ENCODE measurements at places on chromosomes 5 and 9.
A peak's percentile ranks its signal among the peaks of the same experiment; 100 is the strongest.

DNA sequence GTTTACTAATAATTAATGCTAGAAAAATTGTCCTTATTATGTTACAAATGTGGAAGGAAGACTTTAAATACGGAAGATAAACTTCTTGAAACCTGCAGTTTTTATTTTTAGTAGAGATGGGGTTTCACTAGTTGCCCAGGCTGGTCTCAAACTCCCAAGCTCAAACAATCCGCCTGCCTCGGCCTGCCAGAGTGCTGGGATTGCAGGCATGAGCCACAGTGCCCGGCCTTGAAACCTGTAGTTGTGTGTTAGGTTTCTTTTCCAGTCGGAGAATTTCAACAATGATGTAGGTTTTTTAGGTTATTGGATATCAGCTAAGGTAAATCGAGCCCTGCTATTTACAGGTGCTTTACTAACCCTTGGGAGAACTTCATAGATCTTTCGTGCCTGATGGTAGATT is 30.8 kb downstream of the CTNNA1 start:
- no peak for DNase-seq

DNA sequence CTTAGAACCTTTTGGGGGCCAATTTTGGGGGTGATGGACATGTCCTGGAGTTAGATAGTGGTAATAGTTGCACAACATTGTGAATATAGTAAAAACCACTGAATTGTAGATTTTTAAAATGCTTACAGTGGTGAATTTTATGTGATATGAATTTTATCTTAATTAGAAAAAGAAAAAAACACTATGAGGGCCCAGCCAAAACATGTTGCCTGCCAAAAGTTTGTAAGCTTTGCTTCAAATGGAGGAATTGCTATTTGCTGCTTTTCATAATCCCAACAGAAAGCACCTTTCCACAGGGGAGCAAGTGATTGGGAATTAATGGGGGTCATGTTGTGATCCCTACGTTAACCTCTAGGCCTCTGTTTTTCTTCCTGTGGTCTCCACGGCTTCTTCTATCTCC is 19.1 kb downstream of the TNFAIP8 start:
- DNase-seq: no peak

GRCh38 chr5:72648480-72648879 is 141.3 kb upstream of the ZNF366 start:
- no peak for DNase-seq

DNA sequence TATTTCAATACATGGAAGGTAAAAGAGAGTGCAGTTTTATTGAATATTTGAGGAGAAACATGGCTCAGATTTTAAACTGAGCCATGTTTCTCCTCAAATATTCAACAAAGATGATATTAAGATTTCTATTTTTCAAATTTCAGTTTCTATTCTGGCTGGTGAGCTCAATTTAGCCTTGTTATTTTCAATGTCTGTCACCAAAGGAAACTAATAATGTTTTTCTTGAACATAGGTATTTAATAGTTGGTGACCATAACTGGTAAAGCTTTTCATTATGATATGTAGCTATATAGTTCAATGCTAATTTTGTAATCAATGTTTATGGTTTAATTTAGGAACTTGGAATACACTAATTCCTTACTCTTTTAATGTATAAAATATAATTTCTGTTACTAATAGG is 177.4 kb downstream of the FER start:
- DNase-seq: no peak

GRCh38 chr9:91954841-91955471 is 4.9 kb upstream of the ROR2 start:
- no peak for DNase-seq

DNA sequence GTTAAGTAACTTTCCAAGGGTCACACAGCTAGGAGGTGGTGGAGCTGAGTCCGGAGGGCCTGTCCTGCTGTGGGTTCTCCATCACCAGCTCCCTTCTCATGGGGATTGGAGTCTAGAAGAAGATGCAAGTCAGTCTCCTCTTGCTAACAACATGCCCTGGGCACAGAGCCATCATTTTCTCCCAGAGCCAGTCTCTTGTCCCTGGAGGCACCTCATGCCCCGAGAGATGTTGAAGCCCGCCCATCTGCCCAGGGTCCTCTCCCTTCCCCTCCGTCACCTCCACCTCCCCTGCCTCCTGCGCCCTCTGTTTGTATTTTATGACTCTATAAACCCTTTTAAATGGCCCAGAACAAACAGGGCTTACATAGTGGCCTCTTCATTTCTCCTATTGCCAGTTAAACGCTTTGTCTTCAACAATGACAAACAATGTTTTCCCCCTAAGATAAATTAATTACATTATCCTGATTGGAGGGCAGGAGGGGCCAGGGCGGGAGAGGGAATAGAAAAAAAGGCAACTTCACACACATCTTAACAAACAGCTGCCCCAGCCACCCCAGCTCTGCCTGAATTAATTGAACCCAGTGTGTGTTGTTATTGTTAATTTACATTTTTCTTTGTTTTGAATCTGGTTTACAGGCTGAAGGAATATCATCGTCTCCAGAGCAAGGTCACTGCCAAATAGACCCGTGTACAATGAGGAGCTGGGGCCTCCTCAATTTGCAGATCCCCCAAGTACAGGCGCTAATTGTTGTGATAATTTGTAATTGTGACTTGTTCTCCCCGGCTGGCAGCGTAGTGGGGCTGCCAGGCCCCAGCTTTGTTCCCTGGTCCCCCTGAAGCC is 55.8 kb downstream of the ASS1 start:
- DNase-seq: no peak

- no peak for DNase-seq
Measured at GRCh38 chr5:17918373-17919104, 284.3 kb downstream of the TAF11L14 start.

DNA sequence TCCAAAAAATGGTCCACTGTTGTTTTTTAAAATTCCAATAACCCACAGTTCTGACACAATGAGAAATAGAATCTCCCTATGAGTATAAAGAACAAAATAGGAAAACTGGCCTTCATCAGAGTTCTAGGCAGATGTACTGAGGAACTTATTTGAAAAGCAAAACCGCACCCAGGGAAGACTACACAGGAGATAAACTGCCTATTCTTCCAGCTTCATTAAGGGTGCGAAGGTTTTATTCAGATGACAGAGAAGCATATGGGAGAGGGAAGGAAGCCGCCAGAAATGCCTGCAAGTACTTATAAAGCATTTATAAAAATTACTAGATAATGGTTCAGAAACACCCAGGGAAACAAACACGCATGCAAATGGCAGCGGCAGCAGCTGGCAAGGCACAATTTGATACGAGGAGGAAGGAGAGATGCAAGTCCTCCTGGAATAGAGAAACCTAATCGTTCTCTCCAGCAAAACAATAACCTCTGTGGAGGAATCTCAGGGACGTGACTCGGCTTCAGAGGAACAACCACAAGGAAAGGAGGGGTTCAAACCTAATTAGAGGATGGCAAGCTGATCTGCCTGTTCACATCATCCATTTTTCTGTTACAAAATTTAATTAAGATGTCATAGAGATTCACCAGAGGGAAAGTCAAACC is 9.0 kb downstream of the TTLL11 start:
- DNase-seq: no peak

GRCh38 chr5:8843771-8844170 is 702.1 kb downstream of the SEMA5A start:
- peak; percentile 83 for DNase-seq

DNA sequence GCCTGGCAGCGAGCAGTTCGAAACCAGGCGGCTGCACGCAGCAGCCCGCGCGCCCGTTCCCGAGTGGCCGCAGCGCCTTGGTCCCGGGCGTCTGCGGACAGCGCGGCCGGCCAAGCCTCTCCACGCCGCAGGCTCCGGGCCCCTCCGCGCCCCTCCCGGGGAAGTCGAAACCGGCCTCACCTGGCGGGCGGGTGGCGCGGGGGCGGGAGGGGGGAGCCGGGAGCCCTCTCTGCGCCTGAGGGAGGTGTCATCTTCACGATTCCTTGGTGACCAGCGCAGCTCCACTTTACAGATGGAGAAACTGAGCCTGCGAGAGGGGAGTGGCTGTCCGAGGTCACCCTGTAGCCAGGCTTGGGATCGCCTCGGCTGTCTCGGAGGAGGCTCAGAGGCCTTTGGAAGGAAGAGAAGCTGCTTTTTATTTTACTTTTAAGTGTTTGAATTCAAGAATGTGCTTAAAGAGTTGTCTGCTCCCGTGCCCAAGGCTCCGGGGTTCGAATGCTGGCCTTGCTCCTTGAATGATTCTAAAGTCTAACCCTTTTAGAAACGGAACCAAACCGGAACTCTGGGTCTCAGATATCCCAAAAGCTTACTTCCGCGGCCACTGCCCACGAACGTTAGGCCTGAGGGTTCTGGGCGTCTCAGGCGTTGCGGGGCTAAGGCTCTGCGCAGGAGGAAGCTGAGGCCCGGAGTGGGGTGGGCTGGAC is 662 bp downstream of the SUSD3 start:
- DNase-seq: no peak

- DNase-seq: no peak
Measured at GRCh38 chr5:109563739-109564138, 126.0 kb upstream of the MAN2A1 start.

DNA sequence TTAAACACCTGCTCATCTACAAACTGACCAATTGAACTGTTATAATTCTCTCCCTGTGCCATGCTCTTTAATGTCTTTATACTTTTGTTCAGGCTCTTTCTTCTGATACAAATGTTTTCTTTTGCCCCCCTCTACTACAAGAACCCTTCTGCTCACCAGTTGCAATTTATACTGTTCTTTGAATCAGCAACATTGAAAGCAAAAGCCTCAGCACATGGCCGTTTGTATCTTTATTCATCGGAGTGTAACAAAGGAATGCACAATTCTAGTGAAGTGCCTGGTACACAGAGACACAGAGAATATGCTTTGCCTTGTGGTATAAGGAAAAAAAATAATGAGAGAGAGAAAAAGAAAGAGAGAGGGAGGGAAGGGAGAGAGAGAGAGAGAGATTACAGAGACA is 547.1 kb downstream of the CDH12 start:
- DNase-seq: no peak

GRCh38 chr5:39675676-39676075 is 250.9 kb upstream of the DAB2 start:
- DNase-seq: no peak

- no peak for DNase-seq
Measured at GRCh38 chr9:589723-590122, 251.8 kb upstream of the DMRT1 start.

DNA sequence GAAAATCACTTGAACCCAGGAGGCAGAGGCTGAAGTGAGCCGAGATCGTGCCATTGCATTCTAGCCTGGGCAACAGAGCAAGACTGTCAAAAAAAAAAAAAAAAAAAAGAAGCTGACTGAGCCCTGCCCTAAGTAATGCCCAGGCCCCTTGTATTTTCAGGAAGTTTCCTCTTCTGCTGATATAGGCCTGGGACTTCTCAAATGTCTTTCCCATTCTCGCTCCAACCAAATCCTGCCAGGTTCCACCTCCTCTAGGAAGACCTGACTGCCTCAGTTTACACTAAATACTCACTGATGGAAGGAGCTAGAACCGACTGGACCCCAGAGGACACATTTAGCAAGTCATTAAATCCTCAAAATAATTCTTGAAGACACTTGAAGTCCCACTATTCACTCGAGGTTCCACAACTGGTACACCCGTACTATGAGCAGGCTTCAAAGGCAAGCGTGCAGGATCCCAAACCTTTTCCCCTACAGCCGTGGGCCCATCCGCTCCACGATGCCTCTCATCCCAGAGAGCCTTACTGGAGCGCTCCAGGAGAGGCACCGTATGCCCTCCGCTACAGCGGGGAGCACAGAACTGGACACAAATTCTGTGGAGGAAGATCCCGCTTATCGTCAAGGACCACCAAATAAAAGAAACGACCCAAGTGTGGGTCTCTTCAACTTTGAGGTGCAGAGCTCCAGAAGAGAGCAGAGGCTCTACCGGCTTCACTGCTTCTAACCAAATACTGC is 676 bp downstream of the NOL6 start:
- no peak for DNase-seq

GRCh38 chr5:77222722-77223121 is 12.2 kb downstream of the PDE8B start:
- DNase-seq: no peak

GRCh38 chr5:89883967-89884366 is 525.6 kb downstream of the CETN3 start:
- DNase-seq: no peak

- DNase-seq: no peak
Measured at GRCh38 chr5:63697811-63698210, 264.4 kb downstream of the HTR1A start.

DNA sequence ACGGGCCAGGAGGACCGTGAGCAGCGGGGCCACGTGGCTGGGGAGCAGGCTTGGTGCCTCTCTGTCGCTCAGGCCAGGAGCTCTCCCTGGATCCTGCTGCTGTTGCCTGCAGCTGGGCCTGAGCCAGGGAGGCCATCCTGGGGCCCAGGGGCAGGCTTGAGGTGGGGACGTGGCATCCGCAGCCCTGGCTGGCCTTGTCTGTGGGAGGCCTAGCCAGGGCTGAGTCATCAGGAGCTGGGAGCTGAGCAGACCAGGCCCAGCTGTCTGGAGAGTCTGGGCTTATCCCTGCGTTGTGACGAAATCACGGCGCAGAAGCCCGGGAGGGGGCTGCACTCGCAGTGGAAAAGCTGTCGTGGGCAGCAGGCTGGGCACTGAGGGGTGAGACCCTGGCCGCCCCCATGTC is 138.8 kb upstream of the COL5A1 start:
- no peak for DNase-seq

DNA sequence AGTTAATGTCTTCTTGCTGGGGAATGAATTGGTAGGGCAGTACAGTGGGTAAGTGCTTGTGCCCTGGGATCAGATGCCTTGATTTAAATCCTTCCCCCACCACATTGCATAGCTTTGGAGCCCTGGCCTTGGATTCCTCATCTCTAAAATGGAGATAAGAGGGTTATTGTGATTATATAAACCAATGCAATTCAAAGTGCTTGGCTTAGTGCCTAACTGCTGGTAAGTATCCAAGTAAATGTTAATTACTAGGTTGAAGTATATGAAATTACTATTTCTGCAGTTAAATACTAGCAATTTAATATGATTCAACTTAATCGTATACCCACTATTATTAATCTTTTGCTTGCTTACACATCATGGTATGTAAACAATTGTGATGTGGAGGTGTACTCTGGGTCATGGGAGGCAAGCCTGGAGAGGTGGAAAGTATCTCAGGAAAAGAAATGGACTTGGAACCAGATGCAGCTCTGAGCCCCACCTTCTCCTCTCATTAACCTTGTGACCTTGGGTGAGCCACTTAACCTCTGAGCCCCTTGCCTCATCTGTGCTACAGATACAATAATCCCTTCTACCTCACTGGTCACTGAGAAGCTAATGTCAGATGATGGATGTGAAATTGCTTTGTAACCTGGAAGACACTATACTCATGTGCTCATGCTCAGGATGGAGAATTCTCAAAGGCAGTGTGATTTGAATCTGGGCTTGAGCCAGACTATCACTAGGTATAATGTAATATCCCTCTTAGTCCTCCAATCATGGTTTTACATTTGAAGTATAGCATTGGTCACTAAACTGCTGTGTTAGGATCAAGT is 23.8 kb downstream of the NEUROG1 start:
- DNase-seq: no peak

- DNase-seq: no peak
Measured at GRCh38 chr5:170334626-170335025, 37.0 kb upstream of the LCP2 start.

- DNase-seq: no peak
Measured at GRCh38 chr5:151414536-151414935, 32.9 kb upstream of the SLC36A1 start.

- no peak for DNase-seq
Measured at GRCh38 chr5:145008876-145009530, 826.1 kb downstream of the PRELID2 start.
